ENCODE measurements at places on chromosomes 1 and 21.

DNA sequence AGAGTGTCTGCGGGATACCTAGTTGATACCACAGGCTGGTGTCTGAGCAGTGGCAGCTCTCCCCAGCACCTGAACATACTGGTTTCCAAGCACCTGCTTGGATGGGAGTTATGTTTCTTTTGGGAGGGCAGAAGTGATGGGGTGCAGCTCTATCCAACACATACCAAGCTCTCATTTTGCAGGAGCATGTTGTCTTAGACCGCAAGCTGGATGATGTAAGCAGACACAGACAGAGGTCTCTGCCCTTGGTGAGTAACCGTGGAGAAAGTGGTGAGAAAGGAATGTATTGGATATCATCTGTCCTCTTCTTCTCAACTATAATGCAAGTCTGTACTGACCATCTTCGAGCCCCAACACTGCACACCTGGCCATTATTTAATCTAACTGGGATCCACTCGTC, 37.4 kb downstream of the ZNF496 start:
- peak; percentile 3 for DNase-seq

GRCh38 chr1:199089393-199090122, 450.7 kb downstream of the PTPRC start:
- DNase-seq: no peak

- no peak for DNase-seq
Measured at GRCh38 chr1:205920861-205921569, 22.2 kb downstream of the SLC26A9 start.

DNA sequence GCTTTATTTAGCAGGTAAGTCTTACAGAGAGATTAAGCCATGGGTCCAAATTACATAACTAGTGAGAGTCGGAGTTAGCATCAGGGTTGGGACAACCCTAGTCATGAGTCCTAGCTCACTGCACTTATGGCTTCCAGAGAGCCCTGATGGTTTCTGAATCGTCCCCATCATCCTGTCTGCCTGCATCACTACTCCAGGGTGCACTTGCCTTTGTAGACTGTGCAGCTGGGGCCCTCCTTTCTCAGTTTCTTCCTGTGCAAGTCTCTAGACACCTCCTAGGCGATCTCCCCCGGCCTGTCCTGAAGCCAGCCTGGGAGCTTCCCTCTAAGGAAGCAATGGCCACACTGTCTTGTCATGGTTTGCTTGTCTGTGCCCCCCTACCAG, 37.1 kb downstream of the KIAA0040 start:
- no peak for DNase-seq

DNA sequence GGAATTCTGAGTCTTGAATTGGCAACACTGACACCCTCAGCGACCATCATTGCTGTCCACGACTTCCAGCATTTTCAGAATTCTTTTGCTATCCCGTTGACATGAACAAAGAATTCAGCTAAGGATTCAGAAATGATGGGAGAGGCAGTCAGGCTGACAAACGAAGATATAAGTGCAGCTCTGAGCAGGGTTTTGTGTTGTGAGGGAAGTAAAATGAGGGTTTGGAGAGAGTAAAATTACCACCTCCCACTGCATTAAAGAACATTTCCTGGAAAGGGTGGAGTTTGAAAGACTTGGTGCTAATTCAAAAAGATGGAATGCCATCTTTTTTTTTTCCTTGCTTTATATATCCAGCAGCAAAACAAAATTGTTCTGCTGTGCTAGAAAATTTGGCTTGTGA, 4.9 kb upstream of the ELK4 start:
- DNase-seq: no peak

DNA sequence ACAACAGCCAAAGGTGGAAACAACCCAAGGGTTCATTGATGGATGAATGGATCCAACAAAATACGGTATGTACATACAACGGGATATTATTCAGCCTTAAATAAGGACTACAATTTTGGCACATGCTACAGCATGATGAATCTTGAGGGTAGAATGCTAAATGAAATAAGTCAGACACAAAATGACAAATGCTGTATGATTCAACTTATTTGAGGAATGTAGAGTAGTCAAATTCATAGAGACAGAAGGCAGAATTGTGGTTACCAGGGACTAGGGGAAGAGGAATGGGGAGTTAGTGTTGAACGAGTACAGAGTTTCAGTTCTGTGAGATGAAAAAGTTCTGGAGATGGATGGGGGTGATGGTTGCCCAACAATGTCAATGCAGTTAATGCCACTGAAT, 118.0 kb upstream of the PAXBP1 start:
- peak; percentile 48 for DNase-seq

DNA sequence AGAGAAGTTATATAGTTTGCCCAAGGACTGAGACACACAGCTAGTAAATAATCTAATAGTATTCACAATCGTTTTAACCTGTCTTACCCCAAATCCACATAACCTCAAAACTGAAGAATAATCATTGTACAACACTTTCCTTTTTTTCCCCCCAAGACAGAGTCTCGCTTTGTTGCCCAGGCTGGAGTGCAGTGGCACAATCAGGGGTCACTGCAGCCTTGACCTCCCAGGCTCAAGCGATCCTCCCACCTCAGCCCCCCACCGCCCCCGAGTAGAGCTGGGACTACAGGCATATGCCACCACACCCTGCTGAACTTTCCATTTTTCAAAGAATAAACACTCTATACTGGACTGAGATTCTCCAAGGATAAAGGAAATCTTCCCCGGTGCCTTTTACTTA, 28.7 kb upstream of the NBL1 start:
- no peak for DNase-seq

- DNase-seq: no peak
Measured at GRCh38 chr1:102588536-102588935, 519.8 kb downstream of the COL11A1 start.

DNA sequence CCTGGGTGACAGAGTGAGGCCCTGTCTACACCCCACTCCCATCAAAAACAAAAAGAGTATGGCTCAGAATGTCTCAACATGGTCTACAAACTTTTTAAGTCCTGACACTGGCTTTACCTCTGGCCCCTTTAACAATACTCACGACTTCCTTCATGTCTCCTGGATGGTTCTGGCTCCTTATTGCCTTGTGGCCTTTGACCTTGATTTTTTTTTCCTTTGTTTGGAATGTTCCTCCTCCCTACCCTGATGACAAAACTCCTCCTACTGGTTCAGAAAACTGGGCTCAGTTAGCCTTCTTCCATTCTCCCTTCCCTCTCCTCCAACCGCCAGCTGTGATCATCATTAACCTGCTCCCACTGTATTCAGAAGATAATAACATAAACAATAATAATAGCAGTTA, 4.6 kb upstream of the SOAT1 start:
- no peak for DNase-seq

DNA sequence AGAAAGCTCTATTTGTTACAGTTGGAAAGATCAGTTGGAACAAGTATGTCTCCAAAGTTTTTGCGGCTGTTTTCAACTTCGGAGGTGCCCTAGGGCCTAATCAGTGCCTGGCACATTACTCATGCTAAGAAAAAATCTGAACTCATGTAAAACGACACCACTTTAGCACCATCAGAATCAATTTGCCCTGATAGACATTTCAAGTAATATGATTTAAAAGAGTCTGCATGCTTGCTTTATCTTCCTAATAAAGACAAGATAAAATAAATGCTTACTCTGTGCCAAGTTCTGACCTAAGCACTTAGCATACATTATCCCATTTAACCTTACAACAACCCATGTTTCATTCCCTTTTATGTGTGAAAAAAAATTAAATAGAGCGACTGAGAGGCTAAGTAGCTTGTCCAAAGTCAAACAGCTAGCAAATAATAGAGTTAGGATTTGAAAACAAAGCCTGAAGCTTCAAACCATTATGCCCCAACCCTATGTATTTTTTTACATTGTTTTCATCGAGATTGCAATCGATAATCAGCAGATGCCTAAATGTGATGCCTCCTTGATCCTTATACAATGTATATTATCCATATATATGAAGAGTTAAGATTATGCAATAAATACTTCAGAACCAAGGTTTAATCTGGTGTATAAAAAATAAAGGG, 91.3 kb downstream of the DENND1B start:
- no peak for DNase-seq

DNA sequence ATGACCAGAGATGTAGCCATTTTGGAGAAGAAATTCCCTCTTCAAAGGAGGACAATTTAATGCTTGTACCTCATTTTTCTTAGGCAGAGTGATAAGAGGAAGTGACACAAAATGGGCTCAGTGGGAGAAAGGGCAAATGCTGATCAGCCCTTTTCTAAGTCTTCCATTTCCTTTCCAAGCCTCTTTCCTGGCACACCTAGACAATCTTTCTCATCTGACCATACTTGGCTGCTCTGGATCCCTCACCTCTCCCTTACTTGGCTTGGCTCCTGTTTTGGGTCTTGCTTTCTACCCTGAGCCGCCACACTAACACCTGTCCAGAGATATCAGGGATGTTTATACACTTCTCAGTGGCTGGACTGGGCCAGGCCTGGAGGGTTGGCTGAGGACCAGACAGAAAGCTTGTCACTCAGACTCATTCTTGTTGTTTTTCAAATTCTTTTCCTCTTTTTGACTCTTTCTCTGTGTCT, 13.1 kb downstream of the TXNIP start:
- DNase-seq: no peak

- no peak for DNase-seq
Measured at GRCh38 chr1:34009340-34009985, 145.6 kb downstream of the HMGB4 start.

GRCh38 chr21:38834725-38835124, 29.0 kb downstream of the ETS2 start:
- no peak for DNase-seq

DNA sequence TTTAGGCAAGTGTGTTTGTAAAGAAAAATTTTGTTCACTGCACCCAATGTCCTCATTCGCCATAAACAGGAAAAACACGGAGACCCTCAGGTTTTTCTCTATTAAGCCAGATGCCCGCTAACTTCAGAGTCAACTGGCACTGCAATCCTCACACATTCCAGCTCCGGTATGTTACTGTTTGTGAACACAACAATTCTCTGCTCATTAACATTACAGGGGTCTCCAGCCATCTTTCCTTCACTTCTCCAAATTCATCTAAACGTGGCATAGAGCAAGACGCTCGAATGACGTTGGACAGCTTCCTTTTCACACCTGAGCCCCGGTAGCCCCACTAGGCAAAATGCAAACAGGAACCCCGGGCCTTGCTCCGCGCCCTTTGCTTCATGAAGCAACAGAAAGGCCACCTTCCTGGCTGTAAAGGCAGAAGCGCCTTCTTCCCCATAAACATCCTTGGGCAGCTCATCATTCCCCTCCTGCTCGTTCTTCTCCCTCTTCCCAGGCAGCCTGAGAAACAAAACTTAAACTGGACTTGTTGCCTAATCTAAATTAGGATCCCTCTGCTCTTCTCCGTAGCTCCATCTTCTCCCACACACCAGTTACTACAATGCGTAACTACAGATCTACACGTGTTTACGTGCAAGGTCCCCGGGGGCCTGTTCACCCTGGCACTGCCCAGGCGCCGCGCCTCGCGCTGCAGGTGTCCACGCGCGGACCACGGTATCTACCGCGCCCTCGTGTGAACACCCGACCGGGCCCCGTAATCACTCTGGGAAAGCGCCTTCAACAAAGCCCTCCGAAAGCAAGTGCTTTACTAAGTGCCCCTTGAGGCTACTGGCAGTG, 1.2 kb downstream of the LBR start:
- DNase-seq: no peak

DNA sequence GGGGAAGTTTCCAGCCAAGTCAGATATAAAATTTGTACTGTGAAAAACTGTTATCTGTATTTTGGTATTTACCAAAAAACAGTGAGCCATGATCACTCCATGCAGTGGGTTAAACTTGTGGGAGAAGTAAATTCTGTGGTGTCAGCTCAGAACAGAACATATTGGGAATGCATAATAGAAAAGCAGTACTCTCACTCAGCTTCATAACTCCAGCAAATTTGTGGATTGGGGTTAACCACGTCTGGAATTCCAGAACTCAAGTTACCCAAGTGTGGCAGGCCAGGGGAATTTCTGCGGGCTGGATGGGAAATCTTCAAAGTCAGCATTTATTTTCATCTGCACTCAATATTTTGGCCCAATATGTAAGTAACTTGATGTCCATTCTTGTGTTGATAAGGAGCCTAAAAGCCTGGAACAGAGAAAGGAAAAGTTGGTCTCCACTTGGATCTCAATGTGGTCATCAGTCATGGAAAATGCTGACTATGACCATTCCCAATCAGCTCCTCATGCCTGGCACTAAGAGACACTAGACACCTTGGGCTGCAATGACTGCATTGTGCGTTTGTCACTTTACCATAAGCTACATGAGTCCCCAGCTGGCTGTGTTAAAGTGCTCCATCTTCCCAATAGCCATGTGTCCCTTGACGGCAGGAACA, 39.1 kb upstream of the ENAH start:
- peak; percentile 67 for DNase-seq

GRCh38 chr1:168752171-168752832, 23.3 kb upstream of the DPT start:
- DNase-seq: no peak

DNA sequence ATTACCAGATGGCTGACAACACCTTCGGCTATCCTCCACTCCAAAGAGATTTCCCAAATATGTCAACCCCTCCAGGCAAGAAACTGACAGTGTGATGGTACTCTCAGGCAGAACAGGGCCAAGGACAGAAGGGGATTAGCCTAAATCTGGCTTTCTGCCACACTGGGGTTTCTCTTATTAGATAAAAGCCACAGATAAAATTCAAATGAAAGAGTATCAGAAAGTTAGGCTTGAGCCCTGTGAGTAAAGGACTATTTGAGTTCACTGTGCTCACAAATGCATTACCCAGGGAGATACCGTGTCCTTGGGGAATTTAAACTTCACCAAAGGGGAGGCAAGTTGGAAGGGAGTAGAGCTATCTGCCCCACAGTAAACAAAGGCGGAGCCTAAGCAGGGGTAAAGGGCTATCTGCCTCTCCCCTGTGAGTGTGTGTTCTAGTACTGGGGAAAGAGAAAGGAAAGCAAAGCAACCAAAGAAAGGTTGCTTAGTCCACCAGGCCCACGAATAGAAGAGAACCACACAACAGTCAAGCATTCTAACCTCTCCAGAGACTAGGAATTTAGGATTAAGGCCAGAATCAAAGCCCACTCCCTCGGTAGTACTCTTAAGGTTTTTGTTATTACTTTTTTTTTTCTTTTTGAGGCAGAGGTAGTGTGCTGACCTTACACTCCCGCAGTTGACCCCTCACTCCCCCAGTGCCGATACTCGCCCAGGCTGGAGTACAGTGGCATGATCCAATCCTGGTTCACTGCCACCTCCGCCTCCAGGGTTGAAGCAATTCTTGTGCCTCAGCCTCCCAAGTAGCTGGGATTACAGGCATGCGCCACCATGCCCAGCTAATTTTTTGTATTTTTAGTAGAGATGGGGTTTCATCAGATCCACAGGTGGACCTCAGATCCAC, 12.7 kb downstream of the TPM3 start:
- DNase-seq: no peak

All from GM04503 (cell line).